NCI-H460 (cell line): ENCODE measurements at places on chromosomes 6 and 20. TPM values are rescaled to one million over a fixed set of nuclear protein-coding genes. Genes with fewer than 3 reads are reported as not detected.

The TINAG gene
- total RNA-seq: not detected in 2 replicates

The GTSF1L gene
- total RNA-seq: not detected in 2 replicates

The PHF1 gene
- total RNA-seq: 15.9 and 18.8 TPM in 2 replicates

The HDGFL1 gene
- total RNA-seq: not detected in 2 replicates

The PLAGL2 gene
- total RNA-seq: 5.9 and 6.5 TPM in 2 replicates

The SNAP91 gene
- 0.43 and 0.67 TPM in 2 replicates for total RNA-seq

The HTR1B gene
- total RNA-seq: 2.2 and 2.7 TPM in 2 replicates

The OPN5 gene
- total RNA-seq: not detected in 2 replicates

The TRAM2 gene
- 12.1 and 13.1 TPM in 2 replicates for total RNA-seq

The RBM38 gene
- total RNA-seq: 18.2 and 20.6 TPM in 2 replicates

The FKBP1C gene
- total RNA-seq: 0.43 and 0.47 TPM in 2 replicates

The CGA gene
- 0.67 TPM in 1 of 2 replicates, not detected in the other for total RNA-seq

The LEMD2 gene
- 39.6 and 40.9 TPM in 2 replicates for total RNA-seq

The MOG gene
- total RNA-seq: not detected in 2 replicates

The KHDC1L gene
- not detected in 2 replicates for total RNA-seq

The ACOT13 gene
- total RNA-seq: 33.4 and 51.5 TPM in 2 replicates

The TBC1D32 gene
- 5.1 and 6.2 TPM in 2 replicates for total RNA-seq

The GPX5 gene
- total RNA-seq: not detected in 2 replicates

The SLC17A2 gene
- total RNA-seq: not detected in 2 replicates

The RSPO4 gene
- total RNA-seq: not detected in 2 replicates

The SLC22A2 gene
- total RNA-seq: not detected in 2 replicates

The ZHX3 gene
- 3.7 and 4.6 TPM in 2 replicates for total RNA-seq

The CDSN gene
- total RNA-seq: not detected in 2 replicates

The PI16 gene
- total RNA-seq: 0.07 TPM in 1 of 2 replicates, not detected in the other

The ADAT2 gene
- 7.7 and 10.4 TPM in 2 replicates for total RNA-seq

The IMPG1 gene
- total RNA-seq: not detected in 2 replicates

The RPS6KA2 gene
- 6.5 and 6.7 TPM in 2 replicates for total RNA-seq

The RAET1L gene
- 0.20 TPM in 1 of 2 replicates, not detected in the other for total RNA-seq

The GLP1R gene
- not detected in 2 replicates for total RNA-seq

The CST3 gene
- total RNA-seq: 225 and 267 TPM in 2 replicates

The KIAA1755 gene
- not detected in 2 replicates for total RNA-seq

The CDH4 gene
- 0.14 TPM in 1 of 2 replicates, not detected in the other for total RNA-seq

The MTFR2 gene
- total RNA-seq: 5.7 and 6.0 TPM in 2 replicates

The KHDC3L gene
- not detected in 2 replicates for total RNA-seq

The EBF4 gene
- total RNA-seq: 1.0 and 2.0 TPM in 2 replicates

The WFDC5 gene
- total RNA-seq: not detected in 2 replicates

The ANGPT4 gene
- not detected in 2 replicates for total RNA-seq
